ENCODE measurements at places on chromosomes 11 and 22.

DNA sequence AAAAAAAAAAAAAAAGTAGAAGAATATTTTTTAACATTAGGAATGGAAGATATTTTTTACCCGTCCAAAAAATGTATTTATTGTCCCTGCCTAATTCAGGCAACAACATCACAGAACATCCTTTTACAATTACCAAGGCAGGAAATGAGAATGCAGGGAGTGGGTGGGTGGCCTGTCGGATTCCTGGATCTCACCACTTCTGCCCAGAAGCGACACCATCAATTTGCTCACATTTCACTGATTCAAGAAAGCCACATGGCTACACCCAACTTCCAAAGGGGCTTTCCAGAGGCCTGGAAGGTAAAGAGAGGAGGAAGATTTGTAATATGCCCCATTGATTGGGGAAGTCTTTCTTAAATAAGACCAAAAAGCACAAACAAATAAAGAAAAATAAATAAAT lies 93.8 kb upstream of the CLPB start:
- DNase-seq, result no peak

DNA sequence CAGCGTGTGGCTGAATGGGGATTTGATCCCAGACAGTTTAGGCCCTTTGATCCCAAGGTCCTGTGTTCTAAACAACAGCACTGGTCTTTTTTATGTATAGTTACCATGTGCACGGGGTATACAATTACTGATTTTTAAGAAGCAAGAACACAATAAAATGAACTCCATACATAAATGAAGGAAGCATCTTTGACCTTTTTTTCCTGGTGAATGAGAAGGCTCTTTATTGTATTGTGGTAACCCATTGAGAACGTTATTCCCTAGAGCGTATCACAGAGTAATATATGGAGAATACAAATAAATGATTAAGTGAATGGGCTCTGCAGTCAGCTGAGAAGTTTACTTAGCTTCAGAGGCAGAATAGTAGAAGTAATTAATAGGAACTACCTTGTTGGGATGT lies 563.6 kb downstream of the NTM start:
- no peak for DNase-seq

GRCh38 chr11:110948112-110948511 lies 235.9 kb upstream of the ARHGAP20 start:
- DNase-seq, result no peak

GRCh38 chr11:71190551-71190950 lies 61.8 kb downstream of the SHANK2 start:
- DNase-seq, result no peak

DNA sequence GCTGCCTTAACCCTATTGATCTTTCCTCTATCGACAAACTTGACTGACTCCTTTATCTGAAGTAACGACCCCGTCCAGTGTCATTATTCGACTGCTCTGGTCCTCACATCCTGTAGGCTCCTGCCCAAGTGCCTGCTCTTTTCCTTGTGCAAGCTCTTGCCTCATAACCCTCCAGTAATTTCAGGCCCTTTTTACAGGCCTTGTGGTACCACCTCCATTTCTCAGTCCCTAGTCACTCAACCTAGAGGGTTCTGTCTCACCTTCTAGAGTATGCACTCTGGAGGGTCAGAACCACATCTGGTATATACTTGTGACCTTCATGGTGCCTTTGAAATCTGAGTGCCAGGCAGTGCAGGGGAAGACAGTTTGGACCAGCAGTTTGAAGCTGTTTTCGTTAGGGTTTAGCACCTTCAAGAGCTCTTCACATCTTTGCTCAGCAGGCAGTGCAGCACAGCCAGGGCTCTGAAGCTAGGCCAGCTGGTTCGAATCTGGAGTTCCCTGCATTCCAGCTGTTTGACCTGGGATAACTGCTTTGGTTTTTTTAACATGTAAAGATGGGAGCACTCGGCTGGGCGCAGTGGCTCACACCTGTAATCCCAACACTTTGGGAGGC lies 11.2 kb downstream of the SNRPD3 start:
- peak; percentile 60 for DNase-seq

DNA sequence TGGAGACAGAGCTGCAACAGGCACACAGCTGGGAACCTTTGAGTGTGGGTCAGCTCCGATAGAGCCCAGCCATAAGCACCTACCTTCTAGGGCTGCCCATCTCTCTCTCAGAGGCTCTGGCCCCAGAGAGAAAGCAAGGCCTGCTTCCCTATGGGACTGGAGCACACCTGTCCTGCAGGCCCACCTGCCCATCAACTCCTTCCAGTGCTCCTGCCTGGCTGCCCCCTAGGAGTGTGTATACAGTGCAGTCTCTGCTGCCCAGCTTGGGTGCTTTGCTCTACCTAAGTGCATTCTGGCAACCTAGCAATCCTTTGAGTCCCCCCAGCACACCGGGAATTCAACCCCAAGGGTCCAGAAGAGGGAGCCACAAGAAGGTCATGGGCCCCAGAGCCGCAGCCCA lies 21.0 kb downstream of the OR8G5 start:
- DNase-seq, result no peak

DNA sequence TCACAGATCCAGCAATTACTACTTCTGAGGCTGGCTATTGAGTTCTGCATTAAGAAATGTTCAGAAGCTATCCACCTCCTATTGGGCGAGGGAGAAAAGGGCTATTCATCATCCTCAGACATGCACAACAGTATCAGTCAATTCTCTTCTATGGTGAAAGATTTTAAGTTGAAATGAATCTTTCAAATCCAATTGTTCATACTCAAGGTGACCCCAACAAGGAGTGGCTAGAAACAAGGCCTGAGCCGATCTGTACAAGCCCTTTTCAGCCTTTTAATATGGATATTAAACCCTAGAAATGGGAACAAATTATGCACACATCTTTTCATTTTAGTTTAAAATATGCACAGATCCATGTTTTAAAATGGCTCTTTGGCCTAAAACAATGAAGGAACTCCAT lies 303.5 kb upstream of the PITPNB start:
- DNase-seq, result no peak

- no peak for DNase-seq
These were observed 199.8 kb downstream of the MIAT start for GRCh38 chr22:26857169-26857568.

- DNase-seq, result no peak
These were observed 42.2 kb upstream of the DNAJB7 start for GRCh38 chr22:40904101-40904500.

DNA sequence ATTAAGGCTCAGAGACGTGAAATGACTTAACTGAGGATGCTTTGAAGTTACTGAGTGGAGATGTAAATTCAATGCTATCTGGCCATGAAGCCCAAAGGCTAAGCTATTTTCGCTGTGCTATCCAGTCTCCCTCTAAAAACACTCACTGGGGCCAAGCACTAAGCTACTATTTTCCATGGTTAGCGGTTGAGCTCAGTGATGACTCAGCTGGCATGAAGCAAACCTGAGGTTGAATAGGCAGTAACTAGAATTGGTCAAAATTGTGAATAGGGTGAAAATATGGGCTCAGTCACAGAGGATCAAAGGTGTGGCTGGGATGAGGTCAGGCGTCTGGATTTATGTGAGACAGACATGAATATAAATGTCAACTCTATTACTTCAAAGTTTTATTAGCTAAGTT lies 564.2 kb upstream of the KIRREL3 start:
- no peak for DNase-seq

GRCh38 chr11:86219311-86220193 lies 25.0 kb upstream of the EED start:
- no peak for DNase-seq

DNA sequence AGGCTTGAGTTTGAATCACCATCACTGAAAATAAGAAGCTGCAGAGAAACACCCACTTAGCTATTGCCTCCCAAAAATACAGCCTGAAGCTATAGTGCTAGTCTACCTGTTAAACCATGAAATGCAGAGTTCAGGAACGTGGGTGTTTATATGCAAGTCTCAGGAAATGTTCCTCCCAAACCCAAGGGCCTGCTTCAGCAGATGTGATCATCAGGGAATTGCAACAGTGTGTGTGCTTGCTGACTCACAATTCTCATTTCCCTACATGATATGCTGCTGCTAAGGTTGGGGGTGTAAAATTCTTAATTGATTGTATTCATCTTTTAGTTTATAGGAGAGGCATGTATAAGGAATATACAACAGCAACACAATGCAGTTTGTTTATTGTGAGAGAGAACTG lies 49.6 kb downstream of the NUP98 start:
- no peak for DNase-seq

DNA sequence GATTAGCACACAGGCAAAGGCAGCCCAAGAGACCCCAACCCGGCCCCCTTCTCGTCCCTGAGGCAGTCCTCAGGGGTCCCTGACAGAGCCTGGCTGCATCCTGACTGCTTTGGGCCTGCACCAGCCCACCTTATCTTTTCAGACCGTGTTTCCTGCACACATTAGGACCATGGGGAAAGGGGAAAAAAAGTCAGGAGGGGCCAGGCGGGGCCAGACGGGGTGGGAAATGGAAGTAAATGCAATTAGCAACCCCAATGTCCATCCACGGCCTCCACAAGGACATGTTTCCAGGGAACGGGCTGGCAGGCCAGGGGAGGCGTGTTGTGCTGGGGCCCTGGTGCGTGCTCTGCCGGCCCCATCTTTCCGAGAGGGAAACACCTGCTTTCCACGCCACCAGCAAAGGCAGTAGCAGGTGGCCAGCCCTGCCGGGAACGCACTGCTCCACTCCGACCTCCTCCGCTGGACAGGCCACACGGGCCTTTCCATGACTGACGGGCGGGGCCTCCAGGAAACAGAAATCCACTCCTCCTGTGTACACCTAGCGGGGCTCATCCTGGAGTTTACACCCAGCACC lies 7.4 kb downstream of the EHD1 start:
- no peak for DNase-seq

DNA sequence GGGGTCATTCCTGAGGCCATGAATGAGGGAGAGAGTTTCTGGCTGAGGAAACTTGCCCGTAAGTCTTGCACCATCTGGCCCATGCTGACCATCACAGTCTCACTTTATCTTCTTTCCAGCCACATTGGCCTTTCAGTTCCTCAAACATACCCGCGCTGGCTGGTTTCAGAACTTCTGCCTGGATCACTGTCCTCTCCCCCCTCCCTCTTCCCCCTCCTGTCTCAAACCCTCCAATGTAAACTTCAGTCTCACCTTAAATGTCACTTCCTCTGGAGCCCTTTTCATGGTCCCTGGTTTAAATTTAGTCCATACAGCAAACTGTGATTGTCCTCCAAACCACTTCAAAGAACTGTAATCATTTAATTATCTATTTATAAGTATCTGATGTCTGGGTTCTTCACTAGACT lies 3.7 kb upstream of the TMEM109 start:
- DNase-seq, result no peak

DNA sequence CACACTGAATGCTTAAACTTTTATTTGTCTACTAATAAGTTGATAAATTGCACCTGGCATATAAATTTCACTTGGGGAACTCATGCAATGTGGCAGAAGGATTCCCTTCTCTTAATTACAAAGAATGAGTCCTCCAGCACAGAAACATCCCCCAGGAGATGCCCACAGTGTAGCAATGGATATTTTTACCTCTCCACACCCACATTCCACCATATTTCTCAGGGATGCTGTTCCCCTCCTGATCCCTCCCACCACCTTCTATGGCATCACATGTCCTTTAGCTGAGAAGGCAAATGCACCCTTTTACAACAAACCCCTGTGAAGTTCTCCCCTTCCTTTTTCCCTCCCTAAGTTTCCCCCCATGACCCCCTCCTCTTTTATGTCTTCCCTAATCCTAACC lies 56.1 kb upstream of the UBASH3B start:
- no peak for DNase-seq

DNA sequence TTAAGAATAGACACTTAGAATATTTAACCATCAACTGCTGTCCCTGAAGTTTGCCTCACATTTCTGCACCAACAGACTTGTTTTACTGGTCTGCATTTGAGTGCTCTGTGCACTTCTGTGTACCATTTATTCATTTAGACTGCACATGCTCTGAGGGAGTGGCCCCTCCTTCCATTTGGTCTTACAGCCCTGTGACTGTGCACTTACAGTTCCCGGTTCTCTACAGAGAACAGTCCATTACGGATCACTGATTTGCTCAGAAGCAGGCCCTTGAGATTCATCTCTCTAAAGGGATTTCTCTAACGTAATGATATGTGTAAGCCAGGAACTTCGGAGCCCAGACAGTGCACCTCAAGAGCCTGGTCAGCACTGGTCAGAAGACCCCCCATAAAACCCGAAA lies 247.3 kb upstream of the BLID start:
- no peak for DNase-seq

DNA sequence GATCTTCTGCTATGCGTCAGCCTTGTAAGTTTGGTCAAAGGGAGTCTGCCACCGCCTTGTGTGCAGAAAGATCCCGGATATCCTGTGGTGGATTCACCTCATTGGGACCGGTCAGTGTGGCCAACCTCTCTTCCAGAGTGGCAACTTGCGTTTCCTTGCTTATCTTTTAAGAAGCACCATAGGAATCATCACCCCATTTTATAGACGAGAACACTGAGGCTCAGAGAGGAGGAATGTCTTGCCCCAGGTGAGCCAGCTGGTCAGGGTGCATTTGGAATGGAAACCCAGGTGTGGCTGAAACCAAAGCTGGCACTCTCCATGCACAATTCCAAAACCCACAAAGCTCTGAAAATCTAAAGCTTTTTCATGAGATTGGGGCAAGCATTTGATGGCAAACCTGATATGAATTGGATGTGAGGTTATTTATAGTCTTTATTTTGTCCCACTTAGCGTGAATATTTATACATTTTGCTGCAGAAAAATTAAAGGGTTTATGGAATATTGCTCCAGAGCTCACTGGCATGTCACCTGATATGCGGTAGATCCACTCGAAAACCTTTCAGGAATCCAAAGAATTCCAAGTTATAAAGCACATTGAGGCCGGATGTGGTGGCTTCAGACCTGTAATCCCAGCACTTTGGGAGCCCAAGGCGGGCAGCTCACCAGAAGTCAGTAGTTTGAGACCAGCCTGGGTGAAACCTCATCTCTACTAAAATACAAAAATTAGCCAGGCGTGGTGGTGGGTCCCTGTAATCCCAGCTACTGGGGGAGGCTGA lies 12.1 kb upstream of the EIF3D start:
- no peak for DNase-seq

GRCh38 chr11:114159320-114159719 lies 99.8 kb downstream of the ZBTB16 start:
- no peak for DNase-seq

GRCh38 chr22:46537946-46538813 lies 760 bp upstream of the CELSR1 start:
- DNase-seq, result no peak

- DNase-seq, result no peak
These were observed 2830.6 kb upstream of the OR11H1 start for GRCh38 chr22:12697441-12697840.

GRCh38 chr11:36452236-36452940 lies 57.7 kb downstream of the TRAF6 start:
- DNase-seq, result no peak

DNA sequence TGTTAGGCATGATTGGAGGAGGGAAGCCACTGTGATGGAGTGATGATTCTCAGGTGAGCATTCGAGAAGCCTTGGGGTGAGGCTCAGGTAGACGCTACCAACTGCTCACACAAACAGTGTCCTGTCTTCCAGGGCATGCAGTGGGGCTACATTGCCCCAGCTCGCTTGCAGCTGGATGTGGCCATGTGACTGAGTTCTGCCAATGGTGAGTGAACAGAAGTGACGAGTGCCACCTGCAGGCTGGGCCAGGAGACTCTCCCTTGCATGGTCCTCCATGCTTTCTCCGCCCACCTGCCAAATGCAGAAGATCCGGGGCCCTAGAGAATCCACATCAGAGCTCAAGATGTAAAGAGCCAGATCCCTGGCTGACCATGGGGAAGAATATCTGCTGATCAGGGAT lies 195.9 kb downstream of the BCR start:
- no peak for DNase-seq

- DNase-seq, result no peak
These were observed 22.7 kb downstream of the KCNQ1OT1 start for GRCh38 chr11:2677127-2677526.

- DNase-seq, result no peak
These were observed 37.5 kb downstream of the MPPED1 start for GRCh38 chr22:43449205-43449830.
